ENCODE measurements at places on chromosomes 12 and 14. TPM values are rescaled to one million over a fixed set of nuclear protein-coding genes. Genes with fewer than 3 reads are reported as not detected.

STON2 gene
- 20.8 TPM for total RNA-seq

CD27 gene
- not detected for total RNA-seq

NELL2 gene
- 0.71 TPM for total RNA-seq

C12orf56 gene
- total RNA-seq: not detected

GRCh38 chr12:67377021-67377420 lies 107.9 kb downstream of the CAND1 start:
- DNase-seq: no peak

DNA sequence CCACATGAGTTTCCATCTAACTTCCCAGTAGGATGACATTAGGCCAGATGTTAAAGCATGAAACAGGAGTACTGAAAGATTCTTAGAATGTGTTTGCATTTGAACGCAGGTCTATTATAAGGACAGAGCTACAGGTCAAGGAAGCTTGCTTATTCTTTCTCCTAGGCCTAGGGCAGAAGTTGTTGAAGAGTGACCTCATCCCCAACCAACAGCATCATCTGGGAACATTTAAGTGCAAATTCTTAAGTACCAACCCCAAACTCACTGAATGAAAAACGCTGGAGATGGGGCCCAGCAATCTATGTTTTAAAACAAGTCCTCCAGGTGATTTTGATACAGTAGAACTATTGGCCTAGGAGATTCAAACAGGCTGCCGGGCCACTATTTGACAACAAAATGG lies 52.4 kb downstream of the PAPLN start:
- no peak for DNase-seq

- no peak for DNase-seq
These were observed 114.8 kb upstream of the PRICKLE1 start for GRCh38 chr12:42704340-42704739.
